Mucosa of gallbladder (tissue), 1 donor: ENCODE measurements at places on chromosomes 6 and 20.

- DNase-seq = no peak
Observed at GRCh38 chr20:59585714-59586409, 18.5 kb upstream of the PHACTR3 start.

GRCh38 chr6:45667766-45668165 is 290.0 kb upstream of the SUPT3H start:
- no peak for DNase-seq

- DNase-seq = no peak
Observed at GRCh38 chr6:30061858-30062458, 893 bp downstream of the POLR1H start.

GRCh38 chr6:163837691-163838431 is 423.3 kb downstream of the QKI start:
- no peak for DNase-seq

DNA sequence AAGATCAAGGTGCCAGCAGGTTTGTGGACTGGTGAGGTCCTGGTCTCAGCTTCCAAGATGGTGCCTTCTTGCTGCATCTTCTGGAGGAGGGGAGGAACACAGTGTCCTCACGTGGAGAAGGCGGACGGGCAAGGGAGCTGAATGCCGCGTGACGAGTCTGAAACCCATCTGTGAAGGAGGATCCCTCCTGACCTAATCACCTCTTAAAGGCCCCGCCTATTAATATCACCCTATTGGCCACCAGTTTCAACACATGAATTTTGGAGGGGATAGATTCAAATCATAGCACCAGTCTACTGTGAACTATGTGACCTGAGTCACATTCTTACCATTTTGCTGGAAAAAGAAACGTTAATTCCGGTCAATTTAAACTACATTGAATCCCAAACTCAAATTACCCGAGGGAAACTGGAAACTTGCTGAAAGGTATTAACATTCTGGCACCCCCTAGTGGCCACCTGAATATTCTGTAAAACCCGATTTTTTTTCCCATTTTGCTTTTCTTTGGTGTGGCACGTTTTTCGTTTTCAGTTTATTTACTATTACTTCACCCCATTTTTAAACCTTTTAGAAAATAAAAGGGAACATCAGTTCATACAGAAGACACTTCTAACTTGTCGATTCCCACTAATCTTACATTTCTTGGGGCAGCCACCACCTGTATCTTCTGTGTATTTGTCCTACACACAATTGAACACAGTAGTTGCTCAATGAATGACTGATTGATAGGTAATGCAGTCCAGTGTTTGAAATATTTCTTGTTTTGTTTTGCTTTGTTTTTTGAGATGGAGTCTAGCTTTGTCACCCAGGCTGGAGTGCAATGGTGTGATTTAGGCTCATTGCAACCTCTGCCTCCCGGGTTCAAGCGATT is 17.9 kb upstream of the CCDC170 start:
- peak; percentile 42 for DNase-seq

GRCh38 chr6:36360241-36361054 is 23.8 kb upstream of the BNIP5 start:
- peak; percentile 82 for DNase-seq

DNA sequence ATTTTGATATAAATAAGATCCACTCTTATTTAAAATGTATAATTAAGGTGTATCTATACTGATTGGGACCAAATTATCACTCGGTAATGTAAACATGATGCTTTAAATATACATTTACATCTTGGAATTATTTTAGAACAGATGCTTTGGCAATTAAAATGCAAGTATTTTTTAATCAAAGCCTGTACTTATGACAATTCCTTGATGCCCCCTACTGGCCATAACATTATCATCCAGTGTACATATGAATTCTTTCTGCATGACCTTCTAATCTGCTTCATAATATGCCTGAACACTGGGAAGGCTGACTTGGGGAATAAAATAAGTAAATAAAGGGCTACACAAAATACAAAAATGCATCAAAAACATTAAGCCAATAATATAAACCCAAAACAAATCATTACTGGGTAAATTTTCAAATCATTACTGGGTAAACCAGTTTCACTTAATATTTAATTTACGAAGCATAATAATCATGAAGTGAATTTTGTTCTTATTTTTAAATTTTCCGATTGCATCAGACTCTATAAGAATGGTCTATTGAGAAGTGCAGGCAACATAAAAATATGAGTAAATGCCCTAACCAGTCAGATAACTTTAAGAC is 65.1 kb downstream of the CGA start:
- no peak for DNase-seq

DNA sequence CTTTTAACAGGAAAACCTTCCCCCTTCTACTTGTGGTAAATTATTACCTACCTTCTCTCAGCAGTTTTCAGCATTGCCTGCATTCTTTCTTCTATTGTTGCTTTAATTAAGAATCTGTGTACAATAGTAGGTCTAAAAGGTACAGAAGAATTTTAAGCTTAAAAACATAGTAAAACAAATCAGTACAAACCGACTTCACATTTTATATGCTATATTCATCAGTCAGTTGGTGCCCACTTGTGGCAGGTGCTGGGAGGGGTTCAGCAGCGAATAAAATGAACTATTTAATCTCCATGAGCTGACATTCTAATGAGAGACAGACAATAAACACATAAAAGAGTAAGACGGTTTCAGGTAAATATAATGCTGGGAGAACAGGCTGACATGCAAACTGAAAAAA is 73.4 kb upstream of the FBXO30 start:
- no peak for DNase-seq

- no peak for DNase-seq
Observed at GRCh38 chr6:1190366-1190765, 121.5 kb upstream of the FOXQ1 start.

- DNase-seq = no peak
Observed at GRCh38 chr6:143098054-143098671, 37.5 kb downstream of the AIG1 start.

DNA sequence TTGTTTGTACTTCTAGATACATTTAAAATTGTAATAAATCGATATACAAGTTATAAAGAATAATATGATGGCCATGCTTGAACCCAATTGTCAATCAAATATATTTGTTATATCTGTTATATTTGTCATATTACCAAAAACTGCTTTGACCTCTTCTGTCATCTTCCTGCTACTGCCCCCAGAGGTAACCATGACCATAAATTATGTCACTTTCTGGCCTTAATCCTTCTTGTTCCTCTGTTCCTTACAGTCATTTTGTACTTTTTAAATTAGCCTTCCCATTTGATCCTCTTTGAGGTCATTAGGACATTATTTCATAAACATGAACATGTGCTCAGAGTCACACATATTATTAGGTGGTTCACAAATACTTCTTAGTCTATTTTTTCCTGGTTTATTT is 124.7 kb downstream of the HFE start:
- no peak for DNase-seq

DNA sequence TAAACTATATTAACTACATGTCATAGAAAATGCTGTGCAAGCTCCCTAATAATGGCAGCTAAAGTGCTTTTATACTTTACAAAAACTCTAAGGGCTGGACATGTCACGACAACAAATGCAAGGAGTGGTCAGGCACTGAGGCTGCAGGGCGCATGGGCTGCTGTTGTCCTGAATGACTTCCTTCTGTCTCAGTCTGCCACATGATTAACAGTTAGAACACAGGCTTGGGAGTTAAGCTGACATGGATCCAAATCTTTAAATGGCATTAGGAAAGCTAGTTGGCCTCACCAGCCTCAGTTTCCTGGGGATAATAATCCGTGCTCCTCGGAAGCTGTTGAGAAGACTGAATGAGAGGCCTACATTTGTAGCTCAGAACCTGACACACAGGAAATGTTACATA is 57.4 kb downstream of the PREP start:
- no peak for DNase-seq

- DNase-seq = no peak
Observed at GRCh38 chr20:50982363-50982762, 23.7 kb downstream of the MOCS3 start.

DNA sequence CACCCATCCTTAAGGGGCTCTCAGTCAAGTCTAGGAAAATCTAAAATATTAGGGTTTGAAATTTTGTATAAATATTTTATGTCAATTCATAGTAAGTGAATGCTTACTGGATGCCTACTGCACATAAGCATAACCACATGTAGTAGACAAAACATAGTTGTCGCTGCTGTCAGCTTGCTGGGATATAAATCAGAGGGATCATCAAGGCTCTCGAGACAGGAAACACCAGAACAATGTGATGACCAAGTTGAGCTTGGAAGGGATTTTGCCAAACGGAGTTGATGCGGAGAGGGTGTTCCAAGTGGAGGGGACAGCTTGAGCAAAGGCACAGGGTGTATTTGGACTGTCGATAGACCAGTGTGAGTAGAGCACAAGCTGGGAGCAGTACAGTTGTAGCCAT is 105.8 kb upstream of the SUPT3H start:
- DNase-seq = no peak

GRCh38 chr6:126531286-126531685 is 191.4 kb downstream of the CENPW start:
- no peak for DNase-seq

- no peak for DNase-seq
Observed at GRCh38 chr20:59753836-59754235, 149.5 kb downstream of the PHACTR3 start.

DNA sequence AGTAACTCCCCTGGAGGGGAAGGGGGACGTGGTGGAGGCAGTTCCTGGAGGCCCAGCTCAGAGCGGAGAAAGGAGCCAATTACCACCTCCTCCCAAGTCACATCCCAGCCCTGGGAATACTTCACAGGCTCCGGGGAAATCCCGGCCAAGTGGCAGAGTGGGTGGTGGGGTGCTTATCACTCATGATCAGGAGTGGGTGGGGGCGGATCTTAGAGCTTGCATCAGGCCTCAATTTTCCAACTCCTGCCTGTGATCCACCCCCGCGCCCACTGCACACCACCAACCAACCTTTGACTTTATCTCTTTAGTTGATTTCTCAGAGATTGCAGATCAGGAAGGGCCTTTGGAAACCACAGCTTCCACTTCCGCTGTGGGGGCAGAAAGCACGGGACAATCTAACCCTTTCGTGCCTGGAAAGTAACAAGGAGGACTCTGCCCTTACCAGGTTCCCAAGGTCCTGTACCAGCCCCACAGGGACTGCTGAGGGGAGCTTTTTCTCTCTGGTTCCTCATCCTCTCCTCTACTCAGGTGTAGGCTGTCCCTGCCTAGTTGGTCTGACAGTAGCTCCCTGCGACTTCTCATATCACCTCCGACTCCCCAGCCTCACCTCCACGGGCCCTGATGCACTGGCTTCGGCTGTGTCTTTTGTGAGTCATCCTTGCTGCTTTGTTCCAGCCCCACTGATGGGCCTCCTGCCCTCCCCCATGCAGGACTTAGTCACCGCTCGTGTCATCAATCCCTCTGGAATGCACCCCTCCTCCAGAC is 24.9 kb upstream of the IER3 start:
- peak; percentile 75 for DNase-seq

DNA sequence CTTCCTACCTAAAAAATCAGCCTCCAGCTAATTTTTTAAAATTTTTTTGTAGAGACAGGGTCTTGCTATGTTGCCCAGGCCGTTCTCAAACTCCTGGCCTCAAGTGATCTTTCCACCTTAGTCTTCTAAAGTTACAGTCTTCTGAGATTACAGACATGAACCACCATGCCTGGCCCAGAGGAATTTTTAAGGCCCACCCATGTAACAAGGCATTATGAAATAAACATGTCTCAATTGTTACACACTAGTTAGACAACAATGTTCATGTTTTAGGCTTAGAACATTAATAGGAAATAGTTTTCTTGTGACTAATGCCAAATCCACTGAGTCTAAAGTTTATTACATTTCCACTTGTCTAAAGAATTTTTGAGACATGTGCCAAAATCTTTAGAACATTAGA is 221.2 kb downstream of the LAMA2 start:
- DNase-seq = no peak

GRCh38 chr20:52015155-52015554 is 176.4 kb downstream of the ZFP64 start:
- DNase-seq = no peak

- no peak for DNase-seq
Observed at GRCh38 chr20:10250902-10251301, 32.3 kb downstream of the SNAP25 start.

DNA sequence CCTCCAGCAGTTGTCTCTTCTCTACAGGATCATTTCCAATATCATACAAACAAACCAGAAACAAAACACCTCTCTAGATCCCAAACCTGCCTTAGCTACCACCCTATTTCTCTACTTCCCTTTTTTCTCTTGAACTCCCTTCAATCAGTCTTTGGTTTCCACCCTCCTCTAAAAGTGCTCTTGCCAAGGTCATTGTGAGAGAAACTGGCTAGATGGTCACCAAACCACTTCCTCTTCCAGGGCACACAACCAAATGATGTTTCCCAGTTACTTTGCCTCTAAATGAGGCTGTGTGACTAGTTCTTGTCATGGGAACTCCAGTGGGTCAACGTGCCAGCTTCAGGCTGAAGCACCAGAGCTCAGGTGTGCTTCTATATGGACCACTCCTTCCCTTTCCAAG is 85.8 kb upstream of the ARMC2 start:
- DNase-seq = no peak

GRCh38 chr6:12148317-12148801 is 136.2 kb downstream of the HIVEP1 start:
- no peak for DNase-seq

DNA sequence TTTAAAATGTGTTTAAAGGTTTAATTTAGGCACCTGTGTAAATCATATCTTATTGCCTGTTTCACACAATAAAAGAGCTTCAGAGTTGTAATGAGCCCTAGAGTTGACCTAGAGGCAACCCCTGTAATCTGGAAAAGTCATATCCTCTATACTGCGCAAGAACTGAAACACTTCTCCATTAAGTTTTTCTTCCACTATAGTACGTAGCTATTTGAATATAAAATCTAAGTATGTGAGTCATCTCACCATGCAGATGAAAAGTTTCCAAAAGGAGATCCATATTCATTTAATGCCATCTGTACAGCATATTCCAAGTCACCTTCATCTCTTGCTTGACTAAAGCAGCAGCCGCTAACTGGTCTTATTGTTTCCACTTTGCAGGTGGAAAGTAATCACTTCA is 26.0 kb upstream of the TAAR1 start:
- DNase-seq = no peak

- DNase-seq = no peak
Observed at GRCh38 chr6:12865671-12866181, 149.2 kb downstream of the PHACTR1 start.

DNA sequence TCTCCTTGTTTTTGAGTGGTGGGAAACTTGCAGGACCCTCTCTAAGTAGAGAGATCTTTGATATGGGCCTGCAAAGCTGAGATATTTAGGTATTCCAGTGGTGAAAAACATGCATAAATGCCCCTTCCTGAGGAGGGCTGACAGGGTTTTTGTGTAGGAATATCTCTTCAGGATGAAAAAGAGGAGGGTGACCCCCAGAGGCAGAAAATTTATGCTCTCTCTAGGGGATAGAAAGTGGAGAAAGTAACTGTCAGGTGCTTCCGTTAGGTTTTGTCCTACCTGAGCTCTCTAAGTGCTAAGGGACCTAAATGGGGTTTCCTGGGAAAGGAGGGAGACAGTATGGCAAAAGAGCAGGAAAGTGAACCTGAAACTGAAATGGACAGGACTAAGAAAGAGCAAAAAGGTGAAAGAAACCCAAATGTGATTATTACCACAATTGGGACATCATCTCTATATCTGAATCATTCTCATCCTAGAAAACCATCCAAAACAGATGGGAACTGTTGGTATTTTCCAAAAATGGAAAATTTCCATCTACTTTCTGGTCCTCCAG is 2.0 kb downstream of the COL19A1 start:
- DNase-seq = no peak

GRCh38 chr6:53803081-53803860 is 8.5 kb downstream of the LRRC1 start:
- DNase-seq = no peak
